GM12864 (cell line): ENCODE measurements at places on chromosomes 11 and 22.

GRCh38 chr11:46916286-46917108, 1.9 kb downstream of the LRP4 start:
- no peak for DNase-seq

GRCh38 chr22:19753090-19753842, 7.3 kb upstream of the TBX1 start:
- DNase-seq = no peak

DNA sequence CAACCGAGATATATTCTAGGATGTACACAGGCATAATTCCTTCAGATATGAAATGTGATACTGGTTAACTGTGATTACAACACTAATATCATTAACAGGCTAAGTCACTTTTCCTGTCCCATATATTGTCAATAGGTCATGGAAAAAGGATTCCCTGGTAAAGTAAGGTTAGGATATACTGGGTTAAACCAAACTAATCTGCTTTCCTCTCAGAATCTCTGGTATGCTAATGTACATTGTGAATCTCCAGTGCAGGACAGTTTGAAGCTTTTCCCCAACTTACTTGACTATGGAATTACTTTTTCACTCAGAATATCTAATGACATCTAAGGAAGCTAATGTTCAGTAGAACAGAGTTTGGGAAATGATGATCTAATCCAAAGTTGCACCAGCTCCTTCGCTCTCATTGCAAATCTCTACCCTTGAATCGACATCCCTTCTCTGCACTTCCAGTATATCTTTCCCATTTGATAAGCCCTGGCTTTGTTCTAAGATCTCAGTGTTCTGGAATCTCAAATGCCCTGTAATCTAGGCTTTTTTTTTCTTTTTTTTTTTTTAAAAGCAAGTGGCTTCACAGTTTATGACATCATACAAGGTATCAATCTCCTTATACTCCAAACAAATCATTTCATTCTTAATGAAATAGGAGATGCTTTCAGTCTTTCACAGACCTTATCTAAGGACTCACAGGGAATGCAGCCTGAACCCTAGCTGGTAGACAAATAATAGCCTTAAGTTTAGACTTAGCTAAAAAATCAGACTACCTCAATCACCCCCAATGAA, 43.8 kb downstream of the COPB1 start:
- DNase-seq = no peak

DNA sequence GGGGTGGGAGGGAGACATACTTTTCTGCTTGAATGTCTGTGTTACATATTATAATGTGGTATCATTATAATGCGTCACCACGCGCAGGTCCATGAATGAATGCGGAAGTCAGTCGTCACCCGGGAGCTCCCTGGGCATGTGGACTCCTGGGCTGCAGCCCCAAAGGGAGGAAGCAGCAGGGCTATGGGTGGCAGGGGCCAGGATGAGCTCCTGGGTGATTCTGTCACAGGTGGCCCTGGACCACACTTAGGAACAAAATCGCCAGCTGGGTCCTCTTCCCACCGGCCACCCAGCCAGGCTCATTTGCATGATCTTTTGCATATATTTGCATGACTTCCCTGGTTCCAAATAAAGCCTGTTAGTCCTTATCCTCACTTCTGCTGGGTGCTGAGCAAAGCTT, 51.2 kb downstream of the KCNJ4 start:
- DNase-seq = no peak

DNA sequence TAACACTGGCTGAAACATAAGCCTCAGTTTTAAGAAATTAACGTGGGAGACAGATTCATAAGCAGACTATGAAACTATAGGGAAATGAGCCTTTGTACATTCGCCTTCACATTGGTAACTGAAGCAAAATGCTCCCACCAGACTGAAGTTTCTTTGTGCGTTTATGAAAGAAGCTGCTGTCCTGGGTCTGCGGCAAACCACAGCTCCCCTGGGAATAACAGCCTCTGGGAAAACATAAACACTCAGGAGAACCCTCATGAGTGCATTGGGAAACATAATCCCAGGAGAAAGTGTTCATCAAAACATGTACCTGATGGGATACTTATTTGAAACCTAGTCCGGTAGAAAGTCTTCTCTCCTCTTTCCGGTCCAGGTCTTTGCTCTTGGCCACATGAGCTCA, 193.1 kb upstream of the LARGE1 start:
- DNase-seq = no peak

- no peak for DNase-seq
These were observed 104.0 kb downstream of the SOX6 start for GRCh38 chr11:16252373-16252772.

GRCh38 chr11:134371436-134372185, 39.8 kb downstream of the GLB1L2 start:
- no peak for DNase-seq

DNA sequence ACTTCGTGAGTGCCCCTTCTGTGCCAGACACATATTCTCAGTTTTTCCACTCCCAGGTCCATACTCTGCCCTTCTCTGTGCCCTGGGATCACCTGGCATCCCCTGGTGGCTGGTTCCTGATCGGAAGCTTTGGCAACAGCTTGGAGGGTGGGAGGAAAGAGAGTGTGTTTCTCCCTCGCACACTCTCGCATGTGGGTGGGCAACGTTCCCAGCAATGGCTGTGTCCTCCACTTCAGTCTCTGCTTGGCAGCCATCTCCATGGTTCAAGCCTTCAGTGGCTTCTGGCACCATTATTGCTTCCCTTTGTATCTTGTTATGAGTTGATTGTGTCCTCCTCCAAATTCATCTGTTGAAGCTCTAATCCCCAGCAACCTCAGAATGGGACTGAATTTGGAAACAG, 342.7 kb upstream of the SYN3 start:
- DNase-seq = no peak

GRCh38 chr11:35377262-35377661, 42.1 kb downstream of the SLC1A2 start:
- DNase-seq = no peak
